ENCODE measurements at places on chromosomes 2 and 18.

GRCh38 chr18:80196528-80197320, 50.6 kb downstream of the PARD6G start:
- DNase-seq, result no peak

GRCh38 chr2:188647430-188648070, 326.6 kb upstream of the COL3A1 start:
- no peak for DNase-seq

DNA sequence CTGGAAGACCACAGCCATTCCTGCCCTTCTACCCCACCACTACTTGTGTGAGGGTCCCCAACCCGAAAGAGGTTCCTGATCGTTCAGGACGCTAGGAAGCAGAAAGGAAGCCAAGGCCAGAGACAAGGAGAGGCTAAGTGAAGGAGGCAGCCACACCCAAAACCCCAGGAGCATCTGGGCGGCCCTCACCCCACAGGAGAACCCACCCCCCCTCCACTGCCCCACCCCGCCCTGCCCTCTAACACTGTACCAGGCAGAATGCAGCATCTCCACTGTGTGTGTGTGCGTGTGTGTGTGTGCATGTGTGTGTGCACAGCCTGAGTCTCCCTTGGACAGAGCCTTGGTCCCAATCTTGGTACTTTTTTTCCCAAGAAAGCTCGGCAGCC, 207.5 kb upstream of the HAAO start:
- no peak for DNase-seq

- no peak for DNase-seq
Observed at GRCh38 chr18:49016648-49017539, 66.1 kb upstream of the SMAD7 start.

DNA sequence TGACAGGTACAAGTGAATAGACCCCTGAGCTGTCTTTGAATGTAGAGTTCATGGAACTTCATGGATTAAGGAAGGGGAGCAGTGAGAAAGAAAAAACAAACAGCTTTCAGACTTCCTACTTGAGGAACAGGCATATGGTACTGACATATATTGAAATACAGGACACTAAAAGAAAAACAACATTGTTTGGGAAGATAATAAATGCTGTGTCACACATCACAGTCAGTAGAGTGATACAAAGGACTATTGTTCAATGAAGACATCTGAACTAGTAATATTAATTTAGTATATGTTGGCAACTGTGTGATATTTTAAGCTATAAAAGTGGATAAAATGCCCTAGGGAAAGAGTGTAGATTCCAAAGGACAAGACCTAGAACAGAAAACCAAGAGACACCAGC, 3.3 kb downstream of the DSC2 start:
- no peak for DNase-seq

DNA sequence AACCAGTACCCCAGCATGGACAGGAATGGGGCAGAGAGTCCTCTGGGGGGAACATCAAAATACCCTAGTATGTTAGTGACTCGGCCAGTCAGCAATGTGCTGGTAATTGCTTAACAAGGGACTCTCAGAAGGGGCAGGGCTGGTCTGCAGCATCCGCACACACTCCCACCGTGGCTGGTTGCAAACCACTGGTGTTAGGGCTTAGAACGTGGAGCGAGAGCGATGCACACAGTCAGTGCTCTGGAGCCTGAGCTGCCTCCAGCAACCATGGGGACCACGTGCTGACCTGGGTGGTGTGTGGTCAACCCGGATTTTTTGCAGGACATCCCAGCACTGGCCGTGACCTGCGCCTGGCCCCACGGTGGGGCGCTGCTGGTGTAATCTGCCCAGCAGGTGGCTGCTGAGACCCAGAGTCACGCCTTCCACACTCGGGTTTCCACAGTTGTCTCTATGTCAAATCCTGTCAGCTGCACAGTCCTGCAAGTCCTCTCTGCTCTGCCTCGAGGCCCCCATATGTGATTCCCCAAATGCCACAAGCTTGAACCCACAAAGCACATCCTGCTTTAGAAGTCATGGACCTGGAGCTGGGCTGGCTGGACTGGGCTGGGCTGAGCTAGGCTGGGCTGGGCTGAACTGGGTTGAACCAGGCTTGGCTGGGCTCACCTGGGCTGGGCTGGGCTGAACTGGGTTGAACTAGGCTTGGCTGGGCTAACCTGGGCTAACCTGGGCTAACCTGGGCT, 50.6 kb upstream of the GPC1 start:
- DNase-seq, result no peak

- no peak for DNase-seq
Observed at GRCh38 chr2:215454519-215455246, 18.8 kb upstream of the FN1 start.

- no peak for DNase-seq
Observed at GRCh38 chr2:42758751-42759150, 5.2 kb downstream of the OXER1 start.

DNA sequence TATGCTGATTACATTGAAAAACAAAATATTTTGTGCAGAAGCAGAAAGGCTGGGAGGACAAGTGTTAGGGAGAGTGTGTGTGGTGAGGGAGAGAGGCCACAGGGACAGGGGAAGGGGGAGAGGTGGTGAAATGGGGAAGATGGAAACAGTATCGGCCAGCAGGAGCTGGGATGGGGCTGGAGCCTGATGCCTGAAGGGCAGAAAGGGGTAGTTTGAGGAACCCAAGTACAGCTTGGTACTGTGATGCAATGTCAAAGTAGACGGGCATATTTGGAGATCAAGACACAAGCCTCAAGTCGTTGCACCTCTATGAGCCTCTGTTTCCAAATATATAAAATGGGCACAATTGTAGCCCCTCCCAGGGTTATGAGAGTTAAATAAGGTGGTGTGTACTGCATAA, 152.1 kb downstream of the LPIN1 start:
- DNase-seq, result no peak

- no peak for DNase-seq
Observed at GRCh38 chr2:213104903-213105202, 46.6 kb downstream of the IKZF2 start.

DNA sequence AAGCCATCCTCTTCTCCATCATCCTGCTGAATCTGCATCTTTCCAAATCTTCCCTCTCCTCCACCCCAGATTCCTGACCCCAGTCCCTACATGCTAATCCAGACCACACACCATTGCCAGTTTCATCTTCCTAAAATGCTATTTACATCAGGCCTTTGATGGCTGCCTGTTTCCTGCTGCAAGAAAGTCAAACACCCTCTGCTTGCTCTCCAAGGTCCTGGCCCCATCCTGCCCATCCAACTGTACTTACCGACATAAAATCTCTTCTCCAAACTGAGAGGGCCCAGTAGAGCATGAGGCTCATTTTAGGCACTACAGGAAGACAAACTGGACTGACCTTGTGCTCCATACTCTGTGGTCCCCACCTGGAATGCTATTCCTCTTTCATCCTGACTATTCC, 19.0 kb downstream of the ALK start:
- DNase-seq, result no peak

DNA sequence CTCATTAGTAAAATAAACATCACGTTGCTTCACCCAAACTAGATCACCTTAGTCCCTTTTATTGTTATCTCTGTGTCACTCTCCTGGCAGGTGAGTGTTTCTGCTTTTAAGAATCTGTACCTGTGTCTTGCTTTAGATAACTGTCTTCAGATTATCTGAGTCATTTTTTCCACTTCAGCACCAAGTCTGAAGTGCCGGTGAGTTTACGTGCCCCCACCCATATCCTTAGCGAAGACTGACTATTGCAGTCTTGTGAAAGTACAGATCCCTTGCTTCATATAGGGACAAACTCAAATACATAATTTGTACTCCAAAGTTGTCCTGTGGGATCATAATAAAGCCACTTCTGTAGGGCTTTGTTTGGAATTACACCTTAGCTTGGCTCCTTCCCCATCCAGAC, 41.1 kb downstream of the SCN2A start:
- DNase-seq, result no peak

GRCh38 chr18:23311351-23312121, 141.6 kb upstream of the RIOK3 start:
- DNase-seq, result no peak

DNA sequence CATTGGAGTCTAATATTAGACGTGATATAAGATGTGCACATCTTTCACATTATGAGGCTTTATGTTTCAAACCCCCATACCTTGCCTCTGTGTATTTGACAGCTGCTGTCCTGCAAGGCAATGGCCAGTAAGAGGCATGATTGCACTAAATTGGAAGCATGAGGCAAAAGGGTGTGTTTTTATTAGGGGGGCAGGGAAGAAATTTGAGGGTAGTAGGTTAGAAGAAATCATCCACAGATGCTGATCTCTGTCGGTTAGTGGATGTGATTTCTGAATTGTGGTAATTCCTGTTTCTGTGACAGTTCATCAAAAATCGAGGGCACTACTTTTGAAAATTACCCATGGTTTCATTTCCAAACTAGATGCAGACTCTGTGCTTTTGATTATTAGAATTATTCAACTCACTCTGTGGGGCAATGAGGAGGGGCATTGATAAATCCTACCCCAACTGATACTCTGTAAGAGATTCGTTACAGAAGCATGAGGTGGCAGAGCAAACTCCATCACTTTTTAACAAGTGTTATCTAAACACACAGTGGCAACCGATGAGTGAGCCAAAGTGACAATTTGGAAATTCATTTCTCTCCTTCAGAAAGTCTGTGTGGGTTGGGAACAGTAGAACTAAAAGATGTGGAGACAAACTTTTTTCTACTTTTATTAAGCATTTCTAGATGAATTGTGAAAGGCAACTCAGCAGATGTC, 453.0 kb downstream of the ARHGAP15 start:
- DNase-seq, result no peak

DNA sequence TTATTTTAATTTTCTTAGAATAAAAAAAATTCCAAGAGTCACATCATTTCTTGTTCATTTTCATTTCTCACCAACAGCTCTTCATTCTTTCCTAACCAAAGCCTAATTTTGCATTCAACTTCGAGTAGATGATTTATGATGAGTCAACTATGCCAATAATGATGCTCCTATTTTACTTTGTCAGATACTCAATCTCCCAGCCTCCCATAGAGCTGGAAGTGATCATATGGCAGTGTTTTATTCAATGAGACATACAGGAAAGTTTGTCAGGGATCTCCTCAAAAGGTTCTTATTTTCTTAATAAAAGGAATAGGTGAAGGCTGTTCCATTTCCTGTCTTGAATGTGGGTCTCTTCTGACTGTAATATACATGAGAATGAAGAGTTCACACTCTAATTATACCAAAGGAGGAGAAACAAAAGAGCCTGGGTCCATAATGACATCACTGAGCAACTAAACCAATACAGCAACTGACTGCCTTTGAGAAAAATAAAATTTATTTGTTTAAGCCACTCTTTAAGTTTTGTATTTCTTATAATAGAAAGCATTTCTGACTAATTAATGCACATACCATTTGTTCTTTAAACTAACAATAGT, 231.2 kb upstream of the CYP26B1 start:
- no peak for DNase-seq

DNA sequence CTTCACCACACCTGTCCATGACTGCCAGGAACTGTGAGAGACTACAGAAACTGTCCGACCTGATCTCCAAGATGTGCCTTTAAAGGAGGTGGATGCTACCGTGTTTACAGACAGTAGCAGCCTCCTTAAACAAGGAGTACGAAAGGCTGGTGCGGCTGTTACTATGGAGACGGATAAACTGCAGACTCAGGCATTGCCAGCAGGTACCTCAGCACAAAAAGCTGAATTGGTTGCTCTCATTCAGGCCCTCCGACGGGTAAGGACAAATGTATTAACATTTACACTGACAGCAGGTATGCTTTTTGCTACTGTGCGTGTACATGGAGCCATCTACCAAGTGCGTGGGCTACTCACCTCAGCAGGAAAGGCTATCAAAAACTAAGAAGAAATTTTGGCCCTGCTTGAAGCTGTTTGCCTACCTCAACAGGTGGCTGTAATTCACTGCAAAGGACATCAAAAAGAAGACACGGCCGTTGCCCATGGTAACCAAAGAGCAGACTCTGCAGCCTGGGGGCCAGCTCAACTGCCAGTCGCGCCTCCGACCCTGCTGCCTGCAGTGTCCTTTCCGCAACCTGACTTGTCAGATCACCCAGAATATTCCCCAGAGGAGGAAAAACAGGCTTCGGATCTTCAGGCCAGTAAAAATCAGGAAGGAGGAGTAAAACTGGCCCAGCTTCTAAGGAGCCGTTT, 30.9 kb downstream of the SKA1 start:
- no peak for DNase-seq

DNA sequence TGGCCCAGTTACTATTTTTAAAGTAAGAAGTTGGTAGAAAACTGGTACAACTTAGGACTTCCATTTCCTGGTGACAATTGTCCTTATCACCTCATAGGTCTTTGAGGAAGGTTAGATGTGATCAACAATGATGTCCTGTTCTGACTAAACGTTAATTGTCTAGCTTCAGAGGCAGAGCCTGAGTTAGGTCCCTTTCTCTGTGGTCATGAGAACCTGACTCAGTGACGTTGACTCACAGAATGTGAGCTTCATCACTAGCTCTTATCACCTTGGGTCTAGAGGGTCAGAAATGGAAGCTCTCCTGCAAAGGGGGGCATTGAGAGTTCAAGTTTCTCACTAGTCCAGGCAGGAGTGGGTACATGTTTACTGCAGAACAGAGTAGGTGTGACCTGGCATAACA, 60.6 kb upstream of the ATP8B1 start:
- no peak for DNase-seq

DNA sequence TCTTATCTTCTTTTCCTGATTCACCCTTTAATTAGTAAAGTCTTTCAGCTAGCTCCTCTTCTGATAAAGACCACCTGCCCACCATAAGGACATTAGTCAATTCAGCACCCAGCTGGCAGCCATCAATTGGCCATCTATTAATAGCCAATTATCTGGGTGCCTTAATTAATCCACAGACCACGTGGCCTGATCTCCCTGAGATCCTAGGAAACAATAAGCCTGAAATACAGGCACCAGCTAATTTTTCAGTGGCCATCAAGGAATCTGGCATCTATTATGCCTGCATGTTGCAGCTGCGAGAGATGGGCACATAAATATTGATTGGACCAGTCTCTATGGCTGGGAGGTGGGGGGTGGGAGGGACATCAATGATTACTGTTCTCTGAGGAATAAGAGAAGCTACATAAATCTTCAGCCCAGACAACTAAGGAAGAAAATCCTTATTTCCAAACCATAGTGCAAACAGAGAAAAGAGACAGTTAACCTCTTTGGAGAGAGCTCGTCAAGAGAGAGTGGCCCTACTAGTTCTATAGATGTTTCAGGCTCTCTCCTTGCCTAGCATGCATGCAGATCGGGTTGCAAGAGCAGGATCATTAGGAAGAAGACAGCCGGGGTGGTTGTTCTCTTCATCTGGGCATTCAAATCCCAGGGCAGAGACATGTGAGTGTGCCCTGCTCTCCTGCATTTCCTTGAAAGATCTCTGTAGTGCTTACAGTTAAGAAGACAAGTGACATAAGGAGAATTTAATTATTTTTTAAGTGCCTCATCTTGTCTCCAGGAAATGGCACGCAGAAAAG, 8.7 kb downstream of the GALNT14 start:
- DNase-seq, result no peak

DNA sequence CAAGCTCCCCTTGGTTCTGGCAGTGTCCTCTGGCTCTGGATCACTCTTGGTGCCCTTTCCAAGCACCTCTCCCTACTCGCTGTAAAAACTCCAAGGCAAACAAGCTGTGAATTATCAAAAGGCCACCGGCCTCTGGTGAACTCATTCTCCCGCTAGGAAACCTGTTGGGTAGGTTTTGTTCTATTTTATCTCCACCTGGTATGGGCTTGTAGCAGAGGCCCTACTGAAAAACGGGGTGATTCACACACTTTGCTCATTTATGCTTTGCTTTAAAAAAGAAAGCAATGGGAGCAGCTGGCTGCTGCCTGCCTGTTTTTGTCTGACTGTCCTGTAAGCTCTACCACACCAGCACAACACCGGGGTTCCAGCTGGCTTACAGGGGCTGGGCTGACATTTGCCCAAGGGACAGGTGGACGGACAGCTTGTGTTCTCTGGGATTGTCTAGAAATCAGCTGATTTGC, 56.8 kb downstream of the SH3BP4 start:
- DNase-seq, result no peak

- DNase-seq, result no peak
Observed at GRCh38 chr18:7568426-7568825, 1.3 kb downstream of the PTPRM start.
